DMS79 treated with DMSO at 0.1 percent for 48 hours (cell line): ENCODE measurements at places on chromosomes 6 and 20.

DNA sequence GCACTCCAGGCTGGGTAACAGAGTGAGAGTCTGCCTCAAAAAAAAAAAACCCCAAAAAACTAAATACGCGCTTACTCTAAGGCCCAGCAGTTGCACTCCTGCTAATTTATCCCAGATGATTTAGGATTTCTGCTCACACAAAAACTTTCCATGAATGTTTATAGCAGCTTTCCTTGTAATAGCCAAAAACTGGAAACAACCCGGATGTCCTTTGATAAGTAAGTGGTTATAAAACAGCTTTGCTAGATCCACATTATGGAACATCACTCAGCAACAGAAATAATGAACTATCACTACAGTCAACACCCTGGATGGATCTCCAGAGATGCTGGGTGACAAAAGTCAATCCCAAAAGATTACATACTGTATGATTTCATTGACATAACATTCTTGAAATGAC is 220.4 kb upstream of the JARID2 start:
- DNase-seq = no peak

GRCh38 chr20:47269309-47270165 is 87.0 kb downstream of the ZMYND8 start:
- DNase-seq = no peak

DNA sequence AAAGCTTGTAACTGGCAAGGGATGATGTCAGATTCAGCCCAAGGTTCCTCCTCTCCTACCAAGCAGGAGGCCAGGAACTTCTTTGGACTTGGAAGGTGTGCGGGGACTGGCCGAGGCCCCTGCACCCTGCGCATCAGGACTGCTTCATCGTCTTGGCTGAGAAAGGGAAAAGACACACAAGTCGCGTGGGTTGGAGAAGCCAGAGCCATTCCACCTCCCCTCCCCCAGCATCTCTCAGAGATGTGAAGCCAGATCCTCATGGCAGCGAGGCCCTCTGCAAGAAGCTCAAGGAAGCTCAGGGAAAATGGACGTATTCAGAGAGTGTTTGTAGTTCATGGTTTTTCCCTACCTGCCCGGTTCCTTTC is 14.4 kb downstream of the TNFAIP3 start:
- DNase-seq = no peak

- no peak for DNase-seq
Observed at GRCh38 chr6:169577236-169577635, 124.6 kb downstream of the WDR27 start.

GRCh38 chr6:11525468-11526155 is 11.9 kb upstream of the TMEM170B start:
- no peak for DNase-seq

GRCh38 chr6:22056398-22056797 is 240.4 kb downstream of the PRL start:
- DNase-seq = no peak

DNA sequence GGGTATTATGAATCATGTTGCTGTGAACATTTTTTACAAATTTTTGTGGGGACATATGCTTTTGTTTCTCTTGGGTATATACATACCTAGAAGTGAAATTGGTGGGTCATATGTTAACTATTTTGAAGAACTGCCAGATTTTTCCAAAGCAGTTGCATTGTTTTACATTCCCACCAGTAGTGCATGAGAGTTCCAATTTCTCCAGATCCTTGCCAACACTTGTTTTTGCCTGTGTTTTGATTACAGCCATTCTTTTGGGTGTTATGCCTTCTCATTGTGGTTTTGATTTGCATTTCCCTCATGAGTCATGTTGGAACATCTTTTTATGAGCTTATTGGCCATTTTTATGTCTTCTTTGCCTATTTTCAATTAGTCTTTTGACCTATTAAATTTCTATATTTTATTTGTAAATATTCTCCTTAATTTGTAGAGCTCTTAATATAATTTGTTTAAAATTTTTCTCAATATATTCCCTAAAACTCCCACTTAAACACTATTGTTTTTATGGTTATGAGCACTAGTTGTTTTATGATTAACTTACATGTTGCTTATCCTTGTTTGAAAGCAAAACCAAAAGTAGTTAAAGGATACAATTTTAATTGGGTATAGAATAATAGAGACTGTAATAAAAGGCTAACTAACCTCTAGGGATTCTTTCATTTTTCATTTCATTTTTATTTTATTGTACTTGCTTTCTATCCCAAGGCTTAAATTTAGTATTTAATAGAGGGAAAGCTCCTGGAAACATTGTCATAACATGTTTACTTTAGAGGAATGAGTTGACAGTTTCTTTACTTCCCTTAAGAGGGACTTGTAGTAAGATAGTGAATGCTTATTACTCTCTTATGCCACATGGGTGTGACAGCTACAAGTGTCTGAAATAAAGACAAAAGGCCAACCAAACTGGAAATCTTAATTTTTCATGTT is 5.5 kb downstream of the UBR2 start:
- DNase-seq = no peak

GRCh38 chr6:35391240-35391968 is 49.0 kb downstream of the PPARD start:
- DNase-seq = no peak

DNA sequence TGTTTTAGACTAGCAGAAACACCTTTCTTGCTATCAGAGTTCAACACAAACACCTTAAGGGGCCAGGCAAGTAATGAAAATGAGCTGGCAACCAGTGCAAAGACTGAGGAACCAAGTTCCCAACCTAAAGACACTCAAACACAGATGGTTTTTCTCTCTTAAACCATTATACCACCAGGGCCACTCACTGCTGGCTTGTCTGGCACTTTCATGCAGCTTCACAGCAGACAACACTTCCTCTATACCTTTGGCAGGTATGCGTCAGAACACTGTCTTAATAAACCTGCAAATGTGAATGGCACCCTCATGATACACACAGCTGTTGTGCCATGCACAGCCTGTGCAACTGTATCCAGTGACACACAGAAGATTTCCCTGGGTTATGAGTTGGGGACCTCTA is 41.6 kb downstream of the NFATC2 start:
- no peak for DNase-seq

DNA sequence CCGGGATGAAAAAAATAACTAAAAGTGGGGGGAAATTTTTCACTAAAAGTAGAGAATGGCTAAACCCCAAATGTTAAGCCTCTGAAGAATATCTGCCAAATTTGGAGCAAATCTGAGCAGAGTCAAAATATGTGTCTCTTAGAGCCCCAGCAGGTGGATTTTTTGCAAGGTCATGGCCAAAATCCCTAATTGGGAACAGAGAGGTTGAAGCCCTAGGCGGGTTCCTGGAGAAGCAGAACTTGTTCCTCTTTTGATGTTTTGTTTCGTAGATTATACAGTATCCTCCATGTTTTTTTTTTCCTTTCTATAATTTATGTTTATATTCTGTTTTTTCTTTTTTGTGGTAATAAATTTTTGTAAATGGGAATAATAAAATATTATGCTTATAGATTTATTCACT is 94.4 kb downstream of the PLCB4 start:
- no peak for DNase-seq

DNA sequence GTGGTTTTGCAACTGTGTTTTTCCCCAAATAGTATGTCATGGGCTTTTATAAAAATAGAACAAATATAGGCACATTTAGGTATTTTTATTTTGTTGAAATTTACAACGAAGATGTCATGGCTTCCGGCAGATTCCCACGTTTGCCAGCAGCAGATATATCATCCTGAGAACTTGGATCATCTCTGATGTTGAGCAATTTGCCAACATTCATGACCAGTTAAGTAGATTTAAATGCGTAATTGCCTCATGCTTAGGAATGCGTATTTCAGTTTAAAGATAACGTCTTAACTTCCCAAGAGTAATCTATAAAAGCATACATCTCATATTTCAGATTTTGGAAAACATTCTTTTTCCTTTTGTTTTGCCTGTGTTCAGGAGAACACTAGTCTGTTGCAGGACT is 457.8 kb downstream of the QKI start:
- no peak for DNase-seq

GRCh38 chr6:134258849-134259306 is 59.0 kb downstream of the SGK1 start:
- no peak for DNase-seq

GRCh38 chr20:36644706-36645095 is 1.3 kb downstream of the SLA2 start:
- DNase-seq = no peak

GRCh38 chr6:167129562-167129961 is 6.7 kb downstream of the CCR6 start:
- no peak for DNase-seq

DNA sequence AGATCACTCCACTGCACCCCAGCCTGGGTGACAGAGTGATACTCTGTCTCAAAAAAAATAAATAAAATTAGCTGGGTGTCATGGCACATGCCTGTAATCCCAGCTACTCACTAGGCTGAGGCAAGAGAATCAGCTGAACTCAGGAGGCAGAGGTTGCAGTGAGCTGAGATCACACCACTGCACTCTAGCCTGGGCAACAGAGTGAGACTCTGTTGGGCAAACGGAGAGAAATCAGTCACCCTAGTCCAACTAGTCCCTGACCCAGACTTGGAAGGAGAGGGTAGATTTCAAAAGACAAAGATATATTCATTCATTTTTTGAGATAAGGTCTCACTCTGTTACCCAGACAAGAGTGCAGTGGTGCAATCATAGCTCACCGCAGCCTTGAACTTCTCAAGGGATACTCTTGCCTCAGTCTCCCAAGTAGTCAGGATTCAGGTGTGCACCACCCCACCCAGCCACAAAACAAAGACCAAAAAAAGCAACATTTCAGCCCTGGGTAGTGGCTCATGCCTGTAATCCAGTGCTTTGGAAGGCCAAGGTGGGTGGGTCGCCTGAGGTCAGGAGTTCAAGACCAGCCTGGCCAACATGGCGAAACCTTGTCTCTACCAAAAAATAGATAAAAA is 26.2 kb upstream of the NCOA3 start:
- no peak for DNase-seq

DNA sequence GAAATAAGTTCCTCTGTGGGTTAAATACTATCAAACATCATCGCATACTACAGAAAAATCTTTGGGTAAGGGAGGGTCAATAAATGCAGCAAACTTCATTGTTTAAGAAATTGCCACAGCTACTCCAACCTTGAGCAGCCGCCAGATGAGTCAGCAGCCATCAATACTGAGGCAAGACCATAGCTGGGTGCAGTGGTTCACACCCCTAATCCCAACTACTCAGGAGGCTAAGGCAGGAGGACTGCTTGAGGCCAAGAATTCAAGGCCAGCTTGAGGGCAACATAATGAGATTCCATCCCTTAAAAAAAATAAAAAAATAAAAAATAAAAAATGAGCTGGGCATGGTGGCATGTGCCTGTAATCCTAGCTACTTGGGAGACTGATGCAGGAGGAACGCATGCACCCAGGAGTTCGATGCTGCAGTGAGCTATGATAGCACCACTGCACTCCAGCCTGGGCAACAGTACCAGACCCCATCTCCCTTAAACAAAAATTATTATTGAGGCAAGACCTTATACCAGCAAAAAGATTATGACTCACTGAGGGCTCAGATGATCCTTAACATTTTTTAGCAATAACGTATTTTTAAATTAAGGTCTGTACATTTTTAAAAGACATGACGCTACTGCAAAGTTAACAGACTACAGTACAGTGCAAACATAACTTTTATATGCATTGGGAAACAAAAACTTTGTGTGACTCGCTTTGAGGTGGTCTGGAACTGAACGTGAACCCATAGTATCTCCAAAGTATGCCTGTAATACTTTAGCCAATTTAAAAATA is 8.8 kb downstream of the SRPK1 start:
- DNase-seq = no peak

DNA sequence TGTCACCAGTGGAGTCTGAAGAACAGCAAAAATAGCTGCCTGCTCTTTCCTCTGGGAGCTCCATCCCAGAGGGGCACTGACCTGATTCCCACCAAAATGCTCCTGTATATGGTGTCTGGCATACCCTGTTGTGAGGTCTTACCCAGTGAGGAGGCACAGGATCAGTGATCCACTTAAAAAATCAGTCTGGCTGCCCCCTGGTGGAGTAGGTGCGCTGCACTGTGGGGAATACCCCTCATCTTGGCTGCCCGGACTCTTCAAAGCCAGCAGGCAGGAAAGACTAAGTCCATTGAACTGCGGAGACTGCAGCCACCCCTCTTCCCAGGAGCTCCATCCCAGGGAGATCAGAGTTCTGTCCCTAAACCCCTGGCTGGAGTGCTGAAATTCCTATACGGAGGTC is 230.9 kb upstream of the HTR1E start:
- no peak for DNase-seq

DNA sequence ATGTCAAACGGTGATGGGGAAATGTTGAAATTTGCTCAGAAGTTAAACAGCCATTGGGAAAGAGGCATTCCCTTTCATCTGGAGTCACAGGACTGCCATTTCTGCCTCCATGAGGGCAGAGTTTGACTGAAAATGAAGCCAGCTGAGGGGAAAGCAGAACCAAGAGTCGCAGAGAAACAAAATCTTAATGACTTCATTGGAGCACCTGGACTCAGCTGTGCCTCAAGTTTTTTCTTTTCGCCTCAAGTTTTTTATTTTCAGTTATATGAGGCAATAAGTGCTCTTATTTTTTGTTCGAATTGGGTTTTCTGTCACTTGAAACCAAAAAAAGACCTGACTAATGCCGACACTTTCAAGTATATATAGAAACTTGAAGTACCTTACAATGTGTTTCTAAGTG is 161.3 kb downstream of the PKHD1 start:
- DNase-seq = no peak

DNA sequence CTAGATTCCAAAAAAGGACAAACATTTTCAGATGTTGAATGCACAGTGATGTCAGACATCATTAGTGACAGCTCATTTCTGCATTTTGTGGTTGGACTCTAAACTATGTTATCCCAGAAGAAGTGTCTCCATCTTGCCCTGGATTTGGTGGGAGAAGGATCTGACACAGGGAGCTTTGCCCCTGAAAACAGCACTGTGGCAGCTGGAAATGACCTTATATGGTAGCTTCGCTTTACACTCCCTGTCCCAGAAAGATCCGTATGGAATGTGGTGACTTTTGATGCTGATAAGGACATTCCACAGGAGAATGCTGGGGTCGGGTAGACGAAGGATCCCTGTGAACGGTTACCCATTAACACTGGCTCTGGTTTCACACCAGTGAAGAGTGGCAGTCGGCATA is 87.2 kb upstream of the EDN1 start:
- DNase-seq = no peak

GRCh38 chr6:25640891-25641290 is 11.1 kb upstream of the SCGN start:
- DNase-seq = no peak

DNA sequence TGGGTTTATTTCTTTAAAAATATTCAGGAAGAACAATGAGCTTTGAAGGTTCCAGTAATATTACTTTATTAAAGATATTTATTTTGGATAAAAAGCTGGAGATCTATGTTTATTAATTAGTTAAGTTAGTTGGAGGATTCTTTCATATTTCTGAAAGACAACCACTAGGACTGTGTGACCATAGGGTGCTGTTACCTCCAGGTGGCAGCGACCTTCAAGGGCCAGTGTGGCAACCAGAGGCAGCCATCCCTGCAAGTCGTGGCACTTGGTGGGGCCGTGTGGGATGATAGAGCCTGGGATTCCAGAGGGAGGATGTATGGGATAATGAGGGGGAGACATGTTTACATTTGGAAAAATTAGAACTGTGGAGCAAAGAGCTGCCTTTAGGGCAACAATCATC is 95.5 kb upstream of the SCP2D1 start:
- DNase-seq = no peak

- DNase-seq = no peak
Observed at GRCh38 chr20:50222309-50223038, 31.8 kb downstream of the CEBPB start.

- DNase-seq = no peak
Observed at GRCh38 chr6:111813677-111814310, 59.5 kb downstream of the FYN start.
